ENCODE measurements at places on chromosomes 4 and X.
A peak's percentile ranks its signal among the peaks of the same experiment; 100 is the strongest.

DNA sequence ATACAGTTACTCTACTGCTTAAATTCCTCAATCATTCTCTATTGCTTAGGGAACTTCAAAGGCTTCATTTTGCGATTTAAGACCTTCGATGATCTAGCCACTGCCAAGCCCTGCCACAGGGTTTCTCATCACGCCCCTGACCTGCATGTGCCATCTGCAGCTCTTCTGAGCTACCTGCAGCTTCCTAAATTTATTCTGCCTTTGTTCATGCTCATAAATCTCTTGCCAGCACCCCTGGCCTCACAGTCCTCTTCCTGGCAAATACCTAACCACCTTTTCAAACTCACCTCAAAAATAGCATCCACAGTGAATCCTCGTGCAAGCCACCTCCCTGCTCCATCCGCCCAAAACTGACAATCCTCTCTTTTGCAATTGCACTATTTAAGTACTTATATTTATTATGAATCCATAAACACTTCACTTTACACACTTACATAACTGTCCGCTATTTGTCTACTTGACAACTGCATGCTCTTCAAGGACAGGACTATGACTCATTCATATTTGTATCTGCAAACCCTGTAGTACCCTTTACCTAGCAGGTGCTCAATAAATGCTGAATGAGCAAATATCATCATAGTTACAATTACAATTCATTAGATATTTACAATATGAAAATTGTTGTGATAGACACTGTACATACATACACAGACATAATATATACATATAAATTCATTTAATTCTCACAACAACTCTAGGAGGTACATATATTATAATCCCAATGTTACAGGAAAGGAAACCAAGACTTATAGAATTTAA is 280.0 kb upstream of the RASGEF1B start:
- DNase-seq = no peak

DNA sequence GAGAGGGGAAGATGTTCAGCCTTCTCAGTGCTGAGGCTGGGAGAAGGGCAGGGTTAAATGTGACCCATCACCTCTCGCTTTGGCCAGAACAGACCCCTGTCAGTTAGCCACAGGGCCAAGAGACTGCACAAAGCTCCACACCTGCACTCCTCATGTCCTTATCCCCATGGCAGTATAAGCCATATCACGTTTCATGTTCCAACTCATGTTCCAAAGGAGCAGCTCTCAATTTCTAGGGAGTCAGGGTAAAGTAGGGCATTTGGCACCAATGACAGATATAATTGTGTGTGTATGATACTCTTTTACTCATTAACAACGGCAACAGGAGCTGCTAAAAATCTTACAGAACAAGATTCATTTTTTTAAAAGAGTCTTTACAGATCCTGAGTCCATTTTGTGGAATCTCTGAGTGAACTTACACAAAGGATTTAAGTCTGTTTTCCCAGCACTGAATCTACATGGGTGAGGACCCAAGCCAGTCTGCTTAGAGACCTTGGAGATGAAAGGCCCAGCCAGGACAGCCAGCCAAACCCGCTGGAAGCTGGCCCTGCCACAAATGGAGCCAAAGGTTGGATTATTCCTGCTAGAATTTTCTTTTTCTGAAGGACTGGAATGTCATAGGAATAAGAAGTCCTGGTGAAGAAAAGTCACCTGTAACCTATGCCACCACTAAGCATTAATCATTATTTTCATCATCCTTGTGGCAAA is 129.1 kb upstream of the SMAD1 start:
- no peak for DNase-seq

- no peak for DNase-seq
These were observed 19.4 kb downstream of the MAGEC3 start for GRCh38 chrX:141857479-141857878.

DNA sequence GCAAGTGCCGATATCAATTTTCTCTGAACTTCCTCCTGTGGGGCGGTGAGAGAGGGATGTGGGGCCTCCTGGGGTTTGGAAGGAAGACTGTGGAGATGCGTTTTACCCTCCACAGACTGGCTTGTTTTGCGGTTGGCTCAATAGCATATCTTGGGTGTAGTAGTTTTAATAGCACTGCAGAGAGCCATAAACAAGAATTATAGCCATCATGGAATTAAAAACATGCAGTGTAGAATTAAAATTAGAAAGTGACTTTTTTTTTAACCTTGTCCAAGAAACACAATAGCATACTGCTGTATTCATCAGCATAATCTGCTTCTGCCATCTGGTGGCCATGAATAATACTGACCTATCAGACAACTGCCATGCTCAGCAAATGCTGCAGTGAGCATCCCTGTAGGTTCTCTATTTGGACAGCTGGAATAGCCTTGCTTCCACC is 47.3 kb upstream of the SCML1 start:
- peak; percentile 11 for DNase-seq

GRCh38 chr4:128775916-128776315 is 33.6 kb upstream of the JADE1 start:
- DNase-seq = no peak

DNA sequence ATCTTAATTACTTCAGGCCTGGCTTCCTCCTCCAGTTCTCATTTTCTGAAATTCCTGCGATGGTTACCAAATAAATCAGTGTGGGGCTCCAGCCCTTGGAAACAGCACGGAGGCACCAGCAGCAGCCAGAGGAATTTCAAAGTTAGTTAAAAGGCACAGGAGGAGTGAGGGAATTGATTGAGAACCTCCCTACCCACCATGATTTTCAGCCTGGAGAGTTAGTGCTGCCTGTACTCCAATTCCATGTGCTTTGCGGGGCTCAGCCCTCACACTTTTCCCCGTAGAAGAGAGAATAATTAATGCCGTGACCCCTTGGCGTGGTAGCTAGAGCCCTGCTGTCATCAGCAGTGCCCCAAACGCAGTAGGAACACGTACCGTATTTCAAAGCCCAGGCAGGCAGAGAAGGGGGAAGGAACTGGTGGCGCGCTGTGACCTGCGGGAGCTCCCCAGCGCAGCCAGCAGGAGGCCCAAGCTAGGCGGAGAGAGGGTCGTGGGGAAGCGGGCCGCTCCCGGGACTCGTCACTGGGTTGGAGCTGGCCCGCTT is 84.0 kb upstream of the IGFBP7 start:
- DNase-seq = no peak

DNA sequence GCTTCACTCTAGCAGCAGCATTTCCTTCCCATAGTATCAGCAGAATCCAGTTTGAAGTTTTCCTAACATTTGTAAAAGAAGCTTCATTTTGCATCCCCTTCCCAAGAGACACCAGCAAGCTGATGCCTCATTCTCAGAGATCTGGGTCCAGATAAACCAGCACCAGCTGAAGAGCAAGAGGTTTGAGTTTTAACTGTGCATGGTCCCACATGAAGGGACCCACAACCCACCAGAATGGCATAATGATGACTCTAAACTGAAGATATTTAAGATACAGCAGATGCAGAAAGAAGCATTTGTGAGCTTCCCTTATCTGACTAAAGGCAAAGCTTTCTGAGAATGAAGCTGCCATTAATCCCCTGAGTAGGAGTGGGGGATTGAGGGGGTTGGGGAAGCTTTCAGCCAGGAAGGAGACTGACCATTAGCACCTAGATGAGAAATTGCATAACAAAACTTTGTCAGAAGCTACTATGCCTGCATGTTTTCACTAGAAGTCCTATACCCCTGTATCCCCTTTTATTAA is 18.6 kb downstream of the NUDT6 start:
- no peak for DNase-seq

DNA sequence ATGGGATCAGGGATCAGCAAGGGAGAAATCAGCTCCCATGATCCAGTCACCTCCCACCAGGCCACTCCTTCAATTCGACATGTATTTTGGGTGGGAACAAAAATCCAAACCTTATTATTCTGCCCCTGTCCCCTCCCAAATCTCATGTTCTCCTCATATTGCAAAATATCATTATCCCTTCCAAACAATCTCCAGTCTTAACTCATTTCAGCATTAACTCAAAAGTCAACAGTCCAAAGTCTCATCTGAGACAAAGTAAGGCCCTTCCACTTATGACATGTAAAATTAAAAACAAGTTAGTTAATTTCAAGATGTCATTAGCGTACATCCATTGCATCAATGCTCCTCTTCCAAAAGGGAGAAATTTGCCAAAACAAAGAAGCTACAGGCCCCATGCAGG is 22.0 kb downstream of the UGT2B4 start:
- DNase-seq = no peak

DNA sequence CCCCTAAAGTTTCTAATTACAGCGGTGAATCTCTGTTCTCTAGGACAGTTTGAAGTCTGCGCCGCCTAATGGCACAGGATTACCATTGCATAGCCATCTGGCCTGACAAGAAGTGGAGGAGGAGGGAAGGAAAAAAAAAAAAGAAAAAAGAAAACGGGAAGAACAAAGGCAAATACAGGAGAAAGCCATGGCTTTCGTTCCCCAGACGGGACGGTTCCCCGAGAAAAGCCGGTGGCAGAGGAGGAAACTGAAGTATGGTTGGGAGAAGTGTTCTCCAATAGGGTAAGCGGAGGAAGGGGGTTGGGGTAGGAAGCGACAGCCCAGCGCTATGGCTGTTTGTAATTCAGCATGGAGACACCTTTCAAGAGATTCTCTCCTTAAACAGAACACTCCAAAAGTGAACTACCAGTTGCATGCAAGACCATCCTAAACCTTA is 80.8 kb downstream of the HMGN5 start:
- peak; percentile 5 for DNase-seq

- DNase-seq = no peak
These were observed 599.5 kb upstream of the SMIM31 start for GRCh38 chr4:164154416-164154815.

GRCh38 chrX:121641560-121641959 is 594.1 kb downstream of the GLUD2 start:
- DNase-seq = no peak

- no peak for DNase-seq
These were observed 44.8 kb downstream of the GRIA2 start for GRCh38 chr4:157265281-157265680.

DNA sequence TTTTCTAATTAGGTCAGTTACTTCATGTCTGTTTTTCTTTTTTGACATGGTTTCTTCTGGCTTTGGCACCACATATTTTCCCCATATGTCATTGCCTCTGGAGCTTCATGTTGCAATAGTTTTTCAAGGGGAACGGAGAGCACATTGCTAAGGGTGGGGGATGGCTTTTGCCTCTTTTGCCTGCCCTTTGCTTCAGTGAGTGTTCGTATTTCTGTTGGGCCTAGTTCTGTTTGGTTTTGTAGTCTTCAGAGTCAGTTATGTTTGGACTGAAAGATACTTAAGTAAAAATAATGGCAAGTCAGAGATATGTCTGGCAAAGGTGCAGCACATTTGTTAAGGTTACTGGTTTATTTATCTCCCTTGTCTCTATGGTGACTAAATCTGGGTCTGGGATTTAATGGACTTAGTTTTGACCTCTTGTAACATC is 29.1 kb downstream of the FHL1 start:
- DNase-seq = no peak

- DNase-seq = no peak
These were observed 436.4 kb downstream of the BCOR start for GRCh38 chrX:39661116-39661907.

DNA sequence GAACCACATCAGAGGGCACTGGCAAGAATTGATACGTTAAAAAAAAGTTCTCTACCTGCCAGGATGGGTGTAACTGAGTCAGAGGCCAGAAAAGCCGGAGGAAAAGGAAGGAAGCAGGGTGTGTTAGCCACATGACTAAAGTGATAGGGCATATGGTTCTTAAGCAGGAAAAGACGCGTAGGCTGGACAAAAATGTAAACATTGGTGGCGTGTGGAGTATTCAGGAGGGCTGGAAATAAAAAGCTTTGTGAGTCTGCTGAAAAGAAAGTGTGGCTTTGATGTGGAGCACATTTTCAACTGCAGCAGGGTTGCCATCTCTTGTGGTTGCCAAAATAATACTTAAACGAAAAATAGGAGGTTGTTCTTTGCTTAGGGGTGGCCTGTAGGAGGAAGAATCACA is 186.5 kb upstream of the RPL34 start:
- peak; percentile 78 for DNase-seq

GRCh38 chr4:156933633-156934258 is 37.9 kb downstream of the PDGFC start:
- no peak for DNase-seq

GRCh38 chr4:16694884-16695276 is 203.6 kb downstream of the LDB2 start:
- no peak for DNase-seq

GRCh38 chr4:89123451-89123851 is 12.1 kb downstream of the TIGD2 start:
- no peak for DNase-seq

DNA sequence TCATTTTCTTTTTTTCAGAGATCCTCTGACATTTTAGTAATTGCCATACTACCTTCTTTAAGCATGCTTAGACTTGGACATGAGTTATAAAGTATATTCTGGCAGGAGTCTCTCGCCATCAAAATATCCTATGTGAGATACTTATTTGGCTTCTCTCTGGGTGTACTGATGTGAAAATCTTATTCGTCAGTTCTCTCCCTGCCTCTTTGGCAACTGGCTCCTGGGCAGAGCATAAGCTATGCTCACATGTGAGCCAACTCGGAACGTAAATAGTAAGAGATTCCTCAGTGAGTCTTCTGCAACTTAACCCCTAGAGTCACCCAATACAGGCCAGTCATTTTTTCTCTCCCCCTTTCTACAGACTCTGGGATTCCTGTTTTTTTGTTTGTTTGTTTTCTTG is 91.6 kb downstream of the MAGEB17 start:
- no peak for DNase-seq

DNA sequence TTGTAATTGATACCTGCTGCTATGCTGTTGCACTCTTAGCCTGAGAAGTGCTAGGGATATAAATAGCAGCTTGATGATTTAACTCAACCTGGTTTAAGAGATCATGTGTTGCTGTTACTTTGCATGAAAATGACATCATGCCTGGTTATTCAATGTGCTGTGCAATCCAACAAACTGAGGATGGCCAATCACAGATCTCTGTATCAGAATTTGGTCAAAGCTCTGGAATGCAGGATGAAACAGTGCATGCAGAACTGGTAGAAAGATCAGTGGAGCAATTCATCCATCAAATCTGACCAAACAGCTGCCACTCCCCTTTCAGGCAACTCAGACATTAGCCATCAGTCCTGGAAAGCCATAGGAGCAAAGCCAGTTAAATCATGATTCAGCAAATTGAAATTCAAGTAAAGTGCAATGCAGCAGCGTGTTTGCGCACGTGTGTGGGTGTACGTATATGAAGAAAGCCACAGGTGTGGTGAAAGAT is 160.3 kb upstream of the RASGEF1B start:
- DNase-seq = no peak

DNA sequence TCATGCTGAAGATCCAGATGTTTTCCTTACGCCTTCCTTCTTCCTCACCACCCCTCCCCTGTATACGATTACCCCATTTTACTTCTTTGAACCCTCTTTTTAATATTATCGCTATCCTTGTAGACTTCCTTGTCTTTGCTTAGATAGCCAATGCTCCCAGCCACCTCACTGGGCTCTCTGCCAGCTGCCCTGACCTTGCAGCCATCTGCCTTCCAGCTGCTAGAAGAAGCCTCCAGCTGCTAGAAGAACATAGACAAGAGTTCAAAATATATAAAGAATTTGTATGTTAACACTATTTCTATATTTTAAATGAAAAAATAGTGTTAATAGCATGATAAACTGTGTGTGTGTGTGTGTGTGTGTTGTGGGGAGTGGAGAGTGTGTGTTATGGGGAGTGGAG is 374.7 kb downstream of the ANKRD50 start:
- DNase-seq = no peak
